ENCODE measurements at places on chromosomes 6 and 20.

- no peak for DNase-seq
Observed at GRCh38 chr6:68760485-68760884, 125.4 kb downstream of the ADGRB3 start.

- DNase-seq: no peak
Observed at GRCh38 chr6:71238351-71238750, 50.3 kb upstream of the OGFRL1 start.

GRCh38 chr20:2206957-2207769 lies 88.6 kb upstream of the TGM3 start:
- peak; percentile 88 for DNase-seq

- peak; percentile 63 for DNase-seq
Observed at GRCh38 chr6:73580247-73581149, 59.7 kb upstream of the EEF1A1 start.

GRCh38 chr6:71277926-71278600 lies 10.5 kb upstream of the OGFRL1 start:
- DNase-seq: no peak

- no peak for DNase-seq
Observed at GRCh38 chr6:124694139-124694705, 268.0 kb upstream of the RNF217 start.

DNA sequence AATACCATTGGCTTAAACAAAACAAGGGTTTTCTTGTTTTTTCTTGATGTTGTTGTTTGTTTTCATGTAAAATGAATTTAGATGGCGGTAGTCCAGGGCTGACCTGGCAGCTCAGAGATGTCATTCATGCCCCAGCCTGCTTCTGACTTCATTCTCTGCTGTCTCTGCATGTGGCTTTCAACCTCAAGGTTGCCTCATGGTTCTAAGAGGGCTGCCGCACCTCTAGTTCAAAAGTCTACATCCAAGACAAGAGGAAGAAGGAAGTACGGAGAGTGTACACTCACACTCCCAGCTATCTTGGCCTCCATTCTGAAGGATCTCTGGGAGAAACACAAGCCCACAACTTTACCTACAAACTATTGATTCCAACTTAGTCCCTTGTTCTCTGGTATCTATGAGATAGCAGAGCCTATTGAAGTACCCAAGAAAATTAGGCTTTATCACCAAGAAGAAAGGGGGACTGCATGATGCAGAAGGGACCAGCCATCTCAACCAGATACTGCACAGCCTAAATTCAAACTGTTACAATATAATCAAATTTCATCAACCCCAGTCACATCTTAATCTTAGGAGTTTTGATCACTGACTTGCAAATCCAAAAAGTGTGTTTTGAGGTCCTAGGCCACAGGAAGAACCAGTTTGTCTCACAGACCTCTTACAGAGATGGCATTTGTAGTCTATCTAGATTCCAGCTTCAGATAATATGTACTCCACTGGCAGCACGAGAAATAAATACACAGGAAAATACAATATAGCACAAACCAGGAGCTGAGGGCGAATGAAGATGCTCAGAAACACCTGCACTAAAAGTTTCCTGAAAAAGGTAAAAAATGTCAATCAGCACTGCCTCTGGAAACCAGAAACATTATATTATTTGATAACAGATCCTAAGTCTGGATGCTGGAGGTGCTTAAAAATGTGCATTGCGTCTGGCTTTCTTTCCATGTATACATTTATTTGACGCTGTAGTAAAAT lies 866 bp upstream of the BTN3A3 start:
- DNase-seq: peak; percentile 10

- no peak for DNase-seq
Observed at GRCh38 chr20:35000922-35001595, 45.4 kb downstream of the MYH7B start.

- DNase-seq: no peak
Observed at GRCh38 chr6:6927521-6928361, 180.0 kb upstream of the RREB1 start.

DNA sequence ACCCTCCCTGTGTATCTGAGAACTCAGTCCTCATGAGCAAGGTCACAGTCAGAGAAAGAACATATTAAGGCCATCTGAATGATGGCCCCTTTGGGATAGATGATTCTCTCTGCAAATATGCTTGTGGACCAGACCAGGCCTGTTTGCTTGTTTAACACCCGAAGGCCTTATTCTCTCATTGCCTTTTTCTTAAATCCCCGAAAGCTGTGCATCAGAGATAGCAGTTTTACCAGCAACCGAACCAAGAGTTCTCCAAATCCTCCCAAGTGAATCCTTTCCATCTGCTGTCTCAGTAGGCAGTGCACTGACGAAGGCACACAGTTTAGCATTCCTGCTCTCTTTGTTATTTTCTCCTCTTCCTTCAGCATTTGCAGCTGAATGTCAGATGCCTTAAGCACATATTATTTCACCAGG lies 79.8 kb downstream of the TRMT6 start:
- no peak for DNase-seq

DNA sequence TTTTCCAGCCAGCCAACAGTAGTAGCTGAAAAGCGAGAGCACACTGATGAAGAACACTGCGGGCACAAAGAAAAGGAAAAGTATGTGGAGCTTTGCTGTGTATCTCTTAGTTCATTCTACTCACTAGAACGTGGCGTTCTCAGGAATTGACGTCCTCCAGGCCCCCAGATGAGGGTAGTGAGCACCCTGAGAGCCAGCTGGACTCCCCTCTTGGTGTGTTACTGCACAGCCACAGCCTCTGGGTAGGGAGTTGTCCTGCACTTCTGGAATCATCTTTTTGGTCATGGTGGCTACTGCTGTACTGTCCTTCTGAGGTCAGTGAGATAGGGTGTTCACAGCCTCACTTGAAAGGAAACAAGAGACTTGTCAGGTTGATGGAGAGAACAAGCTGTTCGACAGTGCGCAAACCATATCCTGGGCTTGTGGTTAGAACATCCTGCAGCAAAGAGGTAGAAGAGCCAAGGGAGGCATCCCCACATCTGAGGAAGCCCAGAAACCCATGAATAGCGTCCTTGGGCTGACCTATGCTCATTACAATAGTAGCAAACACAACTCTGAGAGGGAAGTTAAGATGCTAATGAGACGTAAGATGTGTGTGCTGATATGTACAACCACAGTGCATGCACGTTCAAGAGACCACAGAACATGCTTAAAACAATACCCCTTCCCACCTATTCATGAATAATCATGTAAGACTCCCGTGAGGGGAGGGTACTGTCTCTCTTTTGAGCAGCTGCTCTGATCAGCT lies 14.6 kb upstream of the HLA-F start:
- no peak for DNase-seq

- no peak for DNase-seq
Observed at GRCh38 chr6:137193256-137194070, 20.0 kb upstream of the IL22RA2 start.

DNA sequence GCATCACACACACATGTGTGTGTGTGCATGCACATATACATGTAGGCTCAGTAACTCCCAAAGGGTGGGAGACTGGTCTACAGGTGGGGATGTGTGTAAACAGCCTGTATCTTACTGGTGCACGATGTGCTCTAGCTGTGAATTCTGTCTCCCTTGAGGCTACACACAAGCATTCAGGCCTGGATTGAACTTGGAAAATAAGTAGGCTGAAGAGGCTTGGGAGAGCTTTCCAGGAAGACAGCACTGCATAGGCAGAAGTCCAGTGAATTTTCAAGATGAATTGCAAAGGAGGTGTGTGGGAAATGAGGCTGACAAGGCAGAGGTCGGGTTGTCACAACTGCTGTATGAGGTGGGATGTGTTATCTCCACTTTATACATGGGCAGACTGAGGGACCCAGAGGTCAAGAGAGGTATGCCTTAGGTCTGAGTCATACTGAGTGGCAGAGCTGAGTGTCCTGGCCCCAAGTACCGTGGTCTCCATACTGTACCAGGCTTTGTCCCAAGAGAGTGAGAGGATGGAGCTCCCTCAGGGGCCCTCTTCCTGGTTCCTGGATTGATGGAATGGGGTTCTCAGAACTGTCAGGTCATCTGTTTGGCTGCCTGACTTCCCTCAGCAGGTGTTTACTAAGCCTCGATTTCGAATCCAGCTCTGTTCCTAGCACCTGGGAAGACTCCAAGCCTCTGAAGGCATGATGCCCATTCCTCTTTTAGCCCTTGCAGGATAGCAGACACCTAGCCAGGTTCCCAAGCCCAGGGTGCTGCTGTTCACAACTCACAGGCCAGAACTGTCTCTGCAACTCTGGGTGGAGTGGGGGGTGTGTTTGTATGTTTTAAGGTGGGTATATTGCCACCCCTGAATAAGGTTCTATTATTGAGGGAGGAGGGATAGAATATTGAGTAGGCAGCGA lies 14.4 kb downstream of the SNPH start:
- DNase-seq: no peak

DNA sequence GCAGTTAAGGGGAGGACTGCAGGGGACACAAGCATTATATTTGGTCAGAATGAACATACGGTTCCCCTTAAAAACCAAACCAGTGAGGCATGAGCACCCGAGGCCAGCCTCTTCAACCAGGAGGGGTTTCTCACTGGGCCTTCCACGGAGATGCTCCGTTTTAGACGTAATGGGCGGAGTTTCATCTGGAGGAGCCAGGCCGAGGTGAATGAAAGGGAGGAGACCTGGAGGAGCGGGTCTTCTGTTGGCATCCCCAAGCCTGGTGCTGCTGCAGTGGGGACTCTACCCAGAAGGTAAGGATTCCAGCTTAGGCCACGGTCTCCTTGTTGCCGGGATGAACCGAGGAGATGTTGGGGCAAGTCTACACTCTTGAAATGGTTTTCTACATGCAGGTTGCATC lies 47.4 kb downstream of the ADNP start:
- DNase-seq: no peak

Measured in GM13977 (cell line).